ENCODE measurements at places on chromosomes 6 and 20.

GRCh38 chr20:50498071-50498776, 12.0 kb upstream of the PTPN1 start:
- no peak for DNase-seq

- no peak for DNase-seq
Observed at GRCh38 chr6:169223006-169223405, 30.6 kb downstream of the THBS2 start.

DNA sequence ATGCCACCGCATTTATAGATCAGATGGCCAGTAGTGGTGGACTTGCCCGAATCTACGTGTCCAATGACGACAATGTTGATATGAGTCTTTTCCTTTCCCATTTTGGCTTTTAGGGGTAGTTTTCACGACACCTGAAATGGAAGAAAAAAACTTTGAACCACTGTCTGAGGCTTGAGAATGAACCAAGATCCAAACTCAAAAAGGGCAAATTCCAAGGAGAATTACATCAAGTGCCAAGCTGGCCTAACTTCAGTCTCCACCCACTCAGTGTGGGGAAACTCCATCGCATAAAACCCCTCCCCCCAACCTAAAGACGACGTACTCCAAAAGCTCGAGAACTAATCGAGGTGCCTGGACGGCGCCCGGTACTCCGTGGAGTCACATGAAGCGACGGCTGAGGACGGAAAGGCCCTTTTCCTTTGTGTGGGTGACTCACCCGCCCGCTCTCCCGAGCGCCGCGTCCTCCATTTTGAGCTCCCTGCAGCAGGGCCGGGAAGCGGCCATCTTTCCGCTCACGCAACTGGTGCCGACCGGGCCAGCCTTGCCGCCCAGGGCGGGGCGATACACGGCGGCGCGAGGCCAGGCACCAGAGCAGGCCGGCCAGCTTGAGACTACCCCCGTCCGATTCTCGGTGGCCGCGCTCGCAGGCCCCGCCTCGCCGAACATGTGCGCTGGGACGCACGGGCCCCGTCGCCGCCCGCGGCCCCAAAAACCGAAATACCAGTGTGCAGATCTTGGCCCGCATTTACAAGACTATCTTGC, 725 bp downstream of the EEF1A1 start:
- DNase-seq = no peak

DNA sequence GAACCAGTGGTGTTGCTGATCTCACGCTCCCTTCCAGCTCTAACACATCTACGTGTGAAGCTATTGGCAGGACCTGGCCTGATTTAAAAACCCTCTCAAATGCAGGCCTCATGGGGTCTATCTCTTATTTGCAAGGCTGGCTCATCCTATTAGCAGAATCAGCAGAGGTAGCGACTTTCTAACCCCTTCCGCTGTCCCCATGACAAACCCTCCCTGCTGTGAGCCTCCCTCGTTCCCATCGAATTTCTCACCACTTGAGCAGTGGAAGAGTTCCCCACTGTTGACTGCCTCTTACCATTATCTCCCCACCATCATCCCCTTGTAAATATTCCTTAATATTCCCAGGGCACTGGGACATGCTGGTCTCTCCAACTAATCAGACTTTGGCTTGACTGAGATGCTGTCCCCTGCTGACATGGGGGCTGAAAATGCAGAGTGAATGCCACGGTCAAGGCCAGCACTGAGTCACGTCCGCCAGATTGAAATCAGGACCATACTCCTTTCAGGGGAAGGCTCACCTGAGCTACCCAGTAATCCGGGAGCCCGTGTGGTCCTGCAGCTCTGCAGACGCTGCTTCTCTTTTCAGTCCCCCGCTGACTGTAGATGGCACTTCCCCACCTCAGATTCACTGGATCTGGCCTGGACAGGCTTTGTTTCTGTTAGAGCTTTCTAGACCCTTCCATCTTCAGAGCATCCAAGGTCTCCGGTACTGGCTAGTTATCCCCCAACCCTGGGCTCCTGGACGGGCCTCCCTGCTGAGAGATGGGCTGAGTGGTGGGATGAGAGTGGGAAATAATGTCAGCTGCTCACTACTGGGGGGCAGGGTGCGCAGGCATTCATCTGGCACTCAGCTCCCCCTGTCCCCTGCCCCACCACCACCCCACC, 23.1 kb downstream of the AAR2 start:
- DNase-seq = no peak

- no peak for DNase-seq
Observed at GRCh38 chr20:22559711-22560318, 24.6 kb downstream of the FOXA2 start.

DNA sequence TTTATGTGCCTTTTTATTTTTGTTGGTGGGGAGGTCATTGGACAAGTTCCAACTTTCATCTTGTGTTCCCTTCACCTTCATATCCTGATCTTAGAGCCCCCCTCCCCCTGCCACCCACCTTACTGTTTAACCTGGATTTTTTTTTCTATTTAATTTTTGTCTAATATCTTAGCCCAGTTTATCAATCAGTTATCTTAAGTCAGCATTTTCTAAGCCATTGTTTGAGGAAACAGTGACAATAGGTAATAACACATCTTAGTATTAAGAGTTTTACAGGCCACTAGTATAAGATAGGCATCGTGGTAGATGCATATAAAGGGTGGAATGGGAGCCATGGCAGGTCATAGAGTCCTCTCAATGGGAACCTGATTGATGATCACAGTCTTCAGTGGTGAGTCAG, 2.4 kb downstream of the ABT1 start:
- no peak for DNase-seq

GRCh38 chr6:89412071-89413005, at the start of gene RRAGD:
TSS of gene RRAGD (minus strand) at chr6:89412273. CDS start at chr6:89411993, 280 bp downstream.
- DNase-seq = no peak

- DNase-seq = no peak
Observed at GRCh38 chr6:115899730-115900282, 160.9 kb downstream of the FRK start.

DNA sequence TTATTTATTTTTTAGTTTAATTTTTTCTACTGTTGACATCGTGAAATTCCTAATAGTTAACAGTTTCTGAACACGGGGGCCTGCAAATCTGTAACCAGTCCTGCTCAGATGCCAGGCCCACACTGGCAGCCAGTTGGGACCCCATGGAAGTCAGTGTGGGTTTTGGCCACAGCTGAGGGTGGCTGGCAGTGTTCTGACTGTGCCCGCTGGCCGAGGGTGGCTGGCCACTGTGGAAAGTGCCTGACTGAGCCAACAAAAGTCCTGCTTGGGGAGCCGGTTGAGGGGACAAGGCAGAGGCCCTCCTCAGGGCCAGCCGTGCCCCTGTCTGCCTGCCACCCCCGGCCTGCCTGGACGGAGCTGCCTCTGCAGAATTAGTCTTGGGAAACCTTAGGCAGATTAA, 4.1 kb upstream of the PMEPA1 start:
- no peak for DNase-seq

GRCh38 chr6:103456652-103457051, 1403.1 kb downstream of the HACE1 start:
- no peak for DNase-seq

DNA sequence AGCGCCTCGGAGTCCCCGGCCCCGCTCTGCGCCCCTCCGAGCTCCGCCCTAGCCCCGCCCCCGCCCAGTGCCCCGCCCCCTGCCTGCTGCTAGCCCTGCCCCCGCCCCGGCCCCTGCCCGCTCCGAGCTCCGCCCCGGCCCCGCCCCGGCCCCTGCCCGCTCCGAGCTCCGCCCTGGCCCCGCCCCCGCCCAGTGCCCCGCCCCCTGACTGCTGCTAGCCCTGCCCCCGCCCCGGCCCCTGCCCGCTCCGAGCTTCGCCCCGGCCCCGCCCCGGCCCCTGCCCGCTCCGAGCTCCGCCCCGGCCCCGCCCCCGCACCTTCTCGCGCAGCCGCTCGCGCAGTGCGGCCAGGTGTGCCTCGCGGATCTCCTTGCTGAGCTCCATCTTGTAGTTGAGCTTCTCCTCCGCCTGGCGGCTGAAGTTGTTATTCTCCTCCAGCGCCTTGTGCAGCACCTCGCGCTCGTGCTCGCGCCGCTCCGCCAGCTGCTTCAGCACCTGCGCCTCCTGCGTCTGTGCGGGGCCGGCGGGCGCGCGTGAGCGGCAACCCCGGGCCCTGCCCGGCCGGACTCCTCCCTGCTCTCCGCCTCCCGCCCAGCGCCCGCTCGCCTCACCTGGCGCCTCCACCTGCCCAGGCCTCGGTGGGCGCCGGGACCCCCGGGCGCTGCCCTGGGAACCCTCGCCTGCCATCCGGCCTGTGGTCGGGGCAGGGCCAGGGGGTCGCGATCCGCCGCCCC, 11.3 kb downstream of the STMN3 start:
- no peak for DNase-seq

DNA sequence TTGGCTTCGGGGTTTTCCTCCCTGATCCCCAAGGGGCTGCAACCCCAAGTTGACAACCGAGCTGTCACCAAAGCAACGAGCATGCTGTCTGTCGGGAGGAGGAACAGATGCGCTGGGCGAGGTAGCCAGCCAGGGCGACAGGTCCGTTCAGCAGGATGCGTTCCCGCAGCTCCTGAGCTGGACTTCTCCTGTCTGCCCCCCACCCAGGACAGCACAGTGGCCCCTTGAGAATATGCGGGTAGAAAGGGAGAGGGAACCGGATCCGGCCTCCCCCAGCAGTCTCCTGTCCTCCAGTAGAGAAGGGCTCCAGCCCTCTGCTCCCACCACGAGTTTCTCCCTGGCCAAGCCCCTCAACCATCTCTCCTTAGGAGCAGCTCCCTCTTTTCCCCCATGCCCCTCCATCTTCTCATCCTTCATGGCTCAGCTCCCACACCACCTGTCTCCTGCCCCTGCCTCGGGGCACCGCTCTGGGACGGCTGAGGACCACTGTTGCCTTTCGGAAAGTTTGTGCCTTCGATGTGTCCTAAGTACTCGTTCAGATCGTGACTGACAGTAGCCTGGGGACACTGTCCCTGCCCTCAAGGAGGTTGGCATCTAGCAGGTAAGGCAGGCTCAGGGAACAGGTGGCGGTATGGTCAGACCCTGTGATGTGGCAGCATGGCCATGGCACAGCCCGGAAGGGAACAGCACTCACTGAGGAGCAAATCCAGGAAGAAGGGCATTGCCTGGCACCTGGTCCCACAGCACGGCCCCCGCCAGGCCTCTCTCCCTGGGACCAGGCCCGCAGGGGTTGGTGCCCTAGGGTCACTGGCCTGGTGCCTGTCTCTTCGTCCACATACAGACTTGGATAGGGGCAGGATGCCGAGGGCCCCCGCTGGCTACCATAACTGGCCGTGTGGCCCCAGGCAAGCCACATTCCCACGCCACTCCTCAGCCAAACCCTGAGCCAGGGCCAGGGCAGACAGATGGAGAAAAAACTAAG, 96.3 kb downstream of the ASXL1 start:
- no peak for DNase-seq

- DNase-seq = no peak
Observed at GRCh38 chr20:10861619-10862018, 187.8 kb upstream of the JAG1 start.

- DNase-seq = no peak
Observed at GRCh38 chr6:45619994-45620471, 242.3 kb upstream of the SUPT3H start.

GRCh38 chr6:91167846-91168245, 581.0 kb upstream of the MAP3K7 start:
- DNase-seq = no peak

- no peak for DNase-seq
Observed at GRCh38 chr6:137646484-137646883, 152.3 kb upstream of the OLIG3 start.

DNA sequence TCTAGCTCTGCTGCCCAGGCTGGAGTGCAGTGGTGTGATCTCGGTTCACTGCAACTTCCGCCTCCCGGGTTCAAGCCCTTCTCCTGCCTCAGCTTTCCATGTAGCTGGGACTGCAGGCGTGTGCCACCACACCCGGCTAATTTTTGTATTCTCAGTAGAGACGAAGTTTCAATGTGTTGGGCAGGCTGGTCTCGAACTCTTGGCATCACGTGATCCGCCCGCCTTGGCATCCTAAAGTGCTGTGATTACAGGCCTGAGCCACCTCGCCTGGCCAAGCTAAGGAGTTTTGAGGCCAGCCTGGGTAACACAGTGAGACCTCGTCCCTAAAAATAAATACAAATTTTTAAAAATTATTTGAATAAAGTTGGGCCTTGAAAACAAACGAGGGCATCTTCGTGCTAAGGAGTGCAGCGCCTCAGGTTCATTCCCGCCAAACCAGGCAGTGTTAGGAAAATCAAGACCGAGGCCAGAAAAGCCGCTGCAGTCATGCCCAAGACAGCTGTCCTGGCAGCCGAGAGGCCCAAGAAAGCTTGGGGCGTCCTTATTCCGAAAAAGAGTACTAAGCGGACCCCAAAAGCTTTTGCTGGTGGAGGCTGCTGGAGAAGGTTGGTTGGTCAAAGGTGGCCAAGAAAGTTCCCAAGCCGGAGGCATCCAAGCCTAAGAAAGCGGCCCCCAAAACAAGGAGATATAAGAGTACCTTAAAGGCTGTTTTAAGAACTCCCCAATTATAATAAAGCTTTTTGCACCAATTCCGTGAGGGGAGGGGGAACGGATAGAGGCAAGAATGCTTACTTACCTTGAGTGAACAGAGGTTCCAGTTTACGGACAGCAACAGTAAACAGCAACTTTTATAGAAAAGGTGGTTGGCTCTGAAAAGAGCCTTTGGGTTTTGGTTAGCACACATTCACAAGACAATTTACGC, 109.0 kb downstream of the HFE start:
- no peak for DNase-seq

DNA sequence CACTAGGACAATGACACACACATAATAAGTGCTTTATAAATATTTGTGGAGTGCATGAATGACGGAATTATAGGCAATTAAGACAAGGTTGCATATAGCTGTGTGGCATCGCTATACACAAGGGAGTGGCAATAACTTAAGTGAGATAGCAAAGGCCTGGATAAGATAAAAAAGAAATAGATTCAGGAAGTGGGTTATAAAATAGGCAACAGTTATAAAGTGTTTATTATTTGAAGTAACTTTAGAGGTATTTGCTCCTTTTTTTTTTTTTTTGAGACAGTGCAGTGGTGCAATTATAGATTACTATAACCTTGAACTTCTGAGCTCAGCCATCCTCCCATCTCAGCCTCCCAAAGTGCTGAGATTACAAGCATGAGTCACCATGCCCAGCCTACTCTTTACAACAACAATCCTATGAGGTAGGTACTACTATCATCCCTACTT, 75.9 kb upstream of the LOC128125822 start:
- no peak for DNase-seq

DNA sequence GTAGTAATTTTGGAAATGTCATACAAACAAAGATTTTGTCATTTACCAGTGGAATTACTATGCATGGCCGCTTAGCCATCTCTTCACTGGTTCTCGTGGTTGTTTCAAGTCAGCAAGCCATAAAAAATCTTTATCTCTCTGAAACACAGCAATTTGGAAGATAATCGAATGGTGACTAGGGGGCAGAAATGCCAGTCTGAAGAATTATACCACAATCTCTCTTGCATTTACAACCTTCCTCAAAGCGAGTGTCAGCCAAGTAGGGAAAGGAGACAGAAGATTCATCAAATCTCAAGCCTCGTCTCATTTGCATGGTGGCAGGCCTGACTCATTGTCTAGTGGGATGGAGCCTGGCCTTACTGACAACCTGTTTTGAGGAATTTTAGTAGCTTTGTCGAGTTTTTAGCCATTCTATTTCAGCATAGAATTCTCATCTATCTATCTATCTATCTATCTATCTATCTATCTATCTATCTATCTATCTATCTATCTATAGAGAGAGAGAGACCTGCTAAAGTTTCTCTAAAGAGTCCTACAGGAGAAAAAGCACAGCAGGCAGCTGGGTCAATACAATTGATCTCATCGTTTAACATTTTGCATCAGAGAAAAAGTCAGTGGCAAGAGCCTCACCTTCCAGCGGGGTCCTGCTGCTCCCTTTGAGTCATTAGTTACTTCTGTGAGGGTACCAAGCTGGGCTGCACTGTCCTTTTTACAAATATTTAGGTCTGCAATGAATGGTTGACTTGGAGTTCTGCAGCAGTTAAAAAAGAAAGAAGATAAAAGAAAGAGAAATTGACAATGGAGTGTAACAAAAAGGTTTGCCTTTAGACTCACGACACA, 572.8 kb downstream of the TFAP2A start:
- DNase-seq = no peak

Measured in BJ (cell line).